ENCODE measurements at places on chromosomes 2 and 18.

DNA sequence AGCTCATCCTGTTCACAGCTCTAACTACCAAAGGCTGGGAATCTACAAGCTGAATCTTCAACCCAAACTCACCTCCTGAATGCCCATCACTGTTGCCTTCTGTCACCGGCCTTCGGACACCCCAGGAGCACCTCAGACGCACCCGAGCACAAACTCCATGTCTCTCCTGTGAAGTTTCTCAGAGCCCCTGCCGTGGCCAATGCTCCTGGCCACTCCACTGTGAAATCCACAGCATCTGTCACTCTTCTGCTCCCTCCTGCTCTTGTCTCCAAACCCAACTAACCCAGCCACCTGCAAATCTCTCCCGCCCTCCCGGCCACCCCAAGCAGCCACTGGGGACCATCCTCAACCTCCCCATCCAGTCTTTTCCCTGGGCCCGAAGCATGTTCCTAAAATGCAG, 457.9 kb upstream of the SALL3 start:
- DNase-seq, result no peak

DNA sequence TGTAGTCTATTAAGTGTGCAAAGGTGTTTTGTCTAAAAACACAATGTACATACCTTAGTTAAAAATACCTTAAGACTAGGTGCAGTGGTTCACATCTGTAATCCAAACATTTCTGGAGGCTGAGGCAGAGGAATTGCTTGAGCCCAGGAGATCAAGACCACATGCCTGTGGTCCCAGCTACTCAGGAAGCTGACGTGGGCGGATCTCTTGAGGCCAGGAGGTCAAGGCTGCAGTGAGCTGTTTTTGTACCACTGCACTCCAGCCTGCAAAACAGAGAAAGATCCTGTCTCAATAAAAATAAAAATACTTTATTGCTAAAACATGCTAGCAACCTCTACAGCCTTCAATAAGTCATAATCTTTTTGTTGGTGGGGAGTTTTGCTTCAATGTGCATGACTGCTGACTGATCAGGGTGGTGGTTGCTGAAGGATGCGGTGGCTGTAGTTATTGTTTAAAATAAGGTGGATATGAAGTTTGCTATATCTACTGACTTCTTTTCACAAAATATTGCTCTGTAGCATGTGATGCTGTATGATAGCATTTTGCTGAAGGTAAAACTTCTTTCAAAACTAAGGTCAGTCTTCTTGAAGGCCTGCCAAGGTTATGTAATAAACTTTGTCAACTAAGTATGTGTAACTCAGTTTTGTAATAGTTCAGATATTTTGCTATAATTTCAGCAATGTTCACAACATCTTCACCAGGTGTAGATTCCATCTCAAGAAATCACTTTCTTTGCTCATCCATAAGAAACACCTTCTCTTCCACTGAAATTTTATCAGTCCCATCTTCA, 1238.0 kb upstream of the NRXN1 start:
- DNase-seq, result no peak

DNA sequence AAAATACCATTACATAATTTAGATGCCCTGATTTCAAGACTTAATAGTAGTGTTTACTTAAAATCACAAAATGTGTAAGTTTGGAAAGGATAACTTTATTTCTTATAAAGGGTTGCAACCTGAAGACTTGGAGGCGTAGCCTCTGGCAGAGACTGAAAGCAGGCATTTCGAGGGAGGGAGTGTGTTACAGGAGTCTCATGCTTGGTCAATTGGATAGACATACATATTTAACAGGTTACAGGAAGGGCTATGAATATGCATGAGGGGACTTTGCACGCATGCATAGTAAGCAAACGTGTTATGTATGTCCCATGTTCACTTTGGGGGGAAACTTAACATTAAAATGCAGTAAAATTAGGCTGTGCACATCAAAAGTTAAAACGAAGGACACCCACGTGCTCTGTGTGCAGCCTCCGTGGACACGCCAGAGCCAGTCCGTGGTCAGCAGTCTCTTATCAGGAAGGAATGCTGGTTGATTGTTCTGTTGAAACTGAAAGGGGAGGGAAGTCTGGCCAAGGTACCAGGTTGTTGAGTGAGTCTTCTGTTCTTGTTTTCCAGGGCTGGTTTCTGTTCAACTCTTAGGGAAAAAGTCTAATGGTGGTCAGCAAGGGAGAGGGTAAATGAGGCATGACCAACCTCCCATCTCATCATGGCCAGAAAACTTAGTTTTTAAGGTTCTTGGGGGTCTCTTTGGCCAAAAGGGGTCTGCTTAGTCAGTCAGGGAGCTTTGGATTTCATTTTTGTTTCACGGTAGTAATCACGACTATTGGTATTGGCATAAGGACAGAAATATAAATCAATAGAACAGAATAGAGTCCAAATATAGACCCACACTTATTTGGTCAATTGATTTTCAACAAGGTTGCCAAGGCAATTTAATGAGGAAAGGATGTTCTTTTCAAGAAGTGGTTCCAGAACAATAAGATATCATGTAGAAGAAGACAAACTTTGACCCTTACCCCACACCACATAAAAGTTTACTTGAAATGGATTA, 121.9 kb downstream of the MCFD2 start:
- DNase-seq, result no peak

DNA sequence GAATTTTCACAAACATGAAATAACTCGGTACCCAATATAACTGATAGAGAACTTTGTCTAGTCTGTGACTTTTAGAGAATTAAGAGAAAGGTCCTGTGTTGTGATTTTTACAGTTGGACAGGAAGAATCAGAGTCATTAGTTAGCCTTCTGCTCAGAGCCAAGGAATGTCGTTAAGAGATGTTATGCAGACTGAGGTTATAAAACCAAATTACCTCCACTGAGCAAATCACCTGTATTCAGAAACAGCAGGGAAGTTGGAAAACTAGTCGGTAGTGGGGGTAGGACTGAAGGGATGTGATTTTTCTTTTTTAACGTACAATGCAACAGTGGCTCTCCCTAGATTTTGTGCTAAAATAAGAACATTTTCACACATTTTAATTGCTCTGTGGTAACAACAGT, 18.5 kb downstream of the TANK start:
- DNase-seq, result no peak

- DNase-seq, result no peak
These were observed 130.4 kb downstream of the RNF144A start for GRCh38 chr2:7047661-7048060.

DNA sequence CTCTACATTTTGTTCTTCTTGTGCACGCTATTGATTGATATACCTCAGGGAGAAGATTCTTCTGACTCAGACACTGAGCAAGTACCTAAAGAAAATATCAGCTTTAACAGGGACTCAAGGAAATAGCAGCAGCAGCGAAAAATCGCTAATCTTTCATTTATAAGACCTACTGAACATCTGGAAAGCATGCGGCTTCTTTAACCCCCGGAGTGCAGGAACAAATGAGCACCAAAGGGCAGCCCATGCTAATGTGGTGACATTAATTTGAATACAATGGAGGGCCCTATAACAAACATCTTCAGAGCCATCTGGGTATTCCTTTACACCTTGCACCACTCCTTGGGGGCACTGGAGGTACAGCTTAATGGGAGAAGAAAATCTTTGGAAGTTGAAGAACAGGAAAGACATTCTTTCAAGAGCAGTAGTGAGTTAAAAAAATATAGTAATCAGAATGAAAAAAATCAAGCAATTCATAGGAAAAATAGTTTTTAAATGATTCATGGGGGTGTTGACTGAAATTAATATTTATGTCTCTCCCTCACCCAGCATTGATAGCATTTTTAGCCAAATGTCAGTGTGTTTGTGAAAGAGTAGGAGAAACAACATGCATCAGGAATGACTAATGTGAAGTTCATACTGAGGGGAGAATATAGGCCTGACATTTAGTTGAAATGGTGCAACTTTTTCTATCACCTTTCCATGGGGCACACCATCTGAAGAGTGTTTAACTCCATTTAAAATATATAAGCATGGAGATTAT, 281.7 kb downstream of the HRH4 start:
- no peak for DNase-seq

DNA sequence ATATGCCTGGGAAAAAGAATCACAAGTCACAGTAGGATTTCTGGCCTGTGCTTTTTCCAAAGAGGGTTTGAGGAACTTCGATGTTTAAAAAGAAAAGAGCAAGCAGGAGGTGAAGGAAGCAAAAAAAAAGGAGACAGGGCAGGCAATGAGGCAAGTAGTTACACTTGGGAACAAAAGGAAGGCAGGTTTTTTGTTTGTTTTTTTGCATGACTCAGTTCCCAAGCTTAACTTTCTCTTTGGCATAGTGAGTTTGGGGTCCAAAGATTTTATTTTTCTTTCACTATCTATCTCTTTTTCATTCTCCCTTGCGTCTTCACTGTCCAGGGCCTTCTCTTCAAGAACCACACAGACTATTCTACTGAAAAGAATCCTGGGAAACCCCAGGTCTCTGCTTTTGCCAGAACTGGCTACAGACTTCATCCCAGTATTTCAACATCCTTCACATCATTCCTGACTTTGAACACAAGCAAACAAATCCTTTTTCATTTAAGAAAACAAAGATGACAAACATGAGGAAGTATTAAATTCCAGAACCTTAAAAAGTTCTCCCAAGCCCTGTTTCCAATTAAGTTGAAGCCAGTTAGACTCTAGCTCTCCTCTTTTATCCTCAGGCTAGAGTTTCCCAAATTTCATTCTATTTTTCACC, 210.7 kb upstream of the RND3 start:
- no peak for DNase-seq

DNA sequence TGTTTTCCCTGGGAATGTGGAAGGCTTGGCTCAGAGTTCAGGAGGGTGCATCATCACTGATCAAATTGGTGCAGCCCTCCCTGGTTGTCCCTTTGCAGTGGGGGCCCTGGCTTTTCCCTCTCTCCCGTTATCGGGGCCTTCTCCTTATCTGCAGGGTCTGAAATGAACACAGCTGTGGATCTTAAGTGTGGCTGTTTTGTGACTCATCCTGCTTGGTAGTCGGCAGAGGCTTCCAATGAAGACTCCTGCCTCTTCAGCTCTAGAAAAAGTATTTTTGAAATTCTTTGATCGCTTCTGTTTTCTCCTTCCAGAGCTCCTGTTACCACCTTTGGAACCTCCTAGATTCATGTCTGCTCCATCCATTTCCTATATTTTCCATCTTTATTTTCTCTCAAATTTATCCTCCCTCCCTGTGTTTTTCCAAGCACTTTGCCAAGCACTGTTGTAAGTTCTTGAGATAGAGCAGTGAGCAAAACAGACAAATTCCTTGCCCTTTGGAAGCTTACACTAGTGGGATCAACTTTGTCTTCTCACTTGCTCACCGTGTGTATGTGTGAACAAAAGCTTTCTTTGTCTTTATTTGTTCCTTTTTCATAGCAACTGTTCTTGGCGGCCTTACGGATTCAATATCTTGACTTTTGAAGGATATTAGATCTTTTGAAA, 45.7 kb downstream of the RALB start:
- DNase-seq, result no peak

DNA sequence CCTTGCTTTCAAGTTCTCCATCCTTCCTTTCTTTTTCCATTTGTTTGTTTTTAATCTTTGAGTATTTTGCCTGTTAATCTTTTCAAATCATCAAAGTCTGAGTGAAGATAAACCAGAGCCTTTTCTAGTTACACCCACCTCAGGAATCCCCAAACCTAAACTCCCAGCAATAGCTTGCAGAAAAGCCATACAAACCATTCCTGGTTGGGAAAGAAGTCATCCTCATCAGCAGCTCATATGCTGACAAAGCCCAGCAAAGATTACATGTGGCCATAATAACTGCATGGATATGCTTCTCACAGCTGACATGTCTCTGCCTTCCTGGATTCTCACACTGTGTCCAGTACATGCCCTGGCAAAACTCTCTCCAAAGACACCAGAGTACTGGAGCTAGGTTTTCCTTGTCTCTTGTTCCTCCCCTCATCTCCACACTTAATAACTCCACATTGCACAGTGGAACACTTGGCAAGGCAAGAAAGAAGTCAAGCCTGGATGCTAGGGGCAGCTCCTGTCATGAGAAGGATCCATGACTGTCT, 126.4 kb upstream of the TLK1 start:
- DNase-seq, result no peak

DNA sequence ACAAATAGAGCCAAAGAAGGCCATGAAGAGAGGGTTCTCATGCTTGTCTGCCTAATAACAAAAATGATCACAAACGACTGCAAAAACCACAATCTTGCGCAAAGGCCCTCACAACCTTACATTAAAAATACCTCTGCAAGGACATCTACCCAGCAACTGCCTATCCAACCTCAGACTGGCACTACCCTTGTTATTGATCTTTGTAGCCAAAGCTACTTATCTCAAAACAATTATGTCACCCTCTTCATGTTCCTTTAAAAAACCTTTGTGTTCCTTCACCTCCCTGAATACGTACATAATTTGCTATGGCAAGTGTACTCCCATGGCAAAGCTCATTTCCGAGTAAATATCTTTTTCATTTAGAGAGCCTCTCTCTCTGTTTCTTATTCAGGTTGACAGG, 44.1 kb downstream of the TMEM163 start:
- DNase-seq, result no peak

DNA sequence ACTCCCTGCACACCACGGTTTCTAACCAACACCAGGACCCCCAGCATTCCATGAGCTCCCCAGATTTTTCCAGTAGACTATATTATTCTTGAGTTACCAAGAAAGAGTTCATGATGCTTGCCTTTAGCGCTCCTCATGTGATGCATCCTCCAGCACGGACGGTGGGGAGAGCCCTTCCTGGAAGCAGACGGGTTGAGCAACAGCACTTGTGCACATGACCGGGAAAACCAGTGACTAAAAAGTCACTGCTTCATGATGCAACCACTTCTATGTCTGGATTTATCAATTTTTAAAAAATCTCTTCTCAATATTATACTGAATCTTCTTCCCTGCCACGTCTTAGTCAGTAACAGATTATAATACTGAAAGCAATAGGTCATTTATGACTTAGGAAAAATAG, 20.4 kb upstream of the DOK6 start:
- DNase-seq, result no peak

DNA sequence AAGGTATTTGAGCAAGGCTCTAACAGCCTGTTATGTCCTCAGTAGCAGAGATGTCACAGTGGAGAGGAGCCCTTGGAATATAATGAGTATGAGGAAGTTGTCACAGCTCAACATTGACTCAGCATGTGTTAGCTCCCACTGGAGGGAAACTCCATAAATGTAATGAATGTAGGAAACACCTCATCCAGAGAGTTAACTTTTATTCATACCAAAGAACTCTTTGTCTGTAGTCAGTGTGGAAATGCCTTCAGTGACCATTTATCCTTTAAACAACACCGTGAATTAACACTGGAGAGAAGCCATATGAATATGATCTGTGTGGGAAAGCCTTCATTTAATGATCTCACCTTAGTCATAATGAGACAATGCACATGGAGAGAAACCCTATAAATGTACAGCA, 59.7 kb downstream of the CYP1B1 start:
- DNase-seq, result no peak

GRCh38 chr2:197179744-197180498, 130.7 kb downstream of the ANKRD44 start:
- DNase-seq, result no peak

All from cortex of kidney (tissue), 1 donor.